Activated effector memory CD4-positive, alpha-beta T cell treated with Interleukin-2 at 50 U/mL for 16 hours (primary cell): ENCODE measurements at places on chromosomes 2 and 18.

DNA sequence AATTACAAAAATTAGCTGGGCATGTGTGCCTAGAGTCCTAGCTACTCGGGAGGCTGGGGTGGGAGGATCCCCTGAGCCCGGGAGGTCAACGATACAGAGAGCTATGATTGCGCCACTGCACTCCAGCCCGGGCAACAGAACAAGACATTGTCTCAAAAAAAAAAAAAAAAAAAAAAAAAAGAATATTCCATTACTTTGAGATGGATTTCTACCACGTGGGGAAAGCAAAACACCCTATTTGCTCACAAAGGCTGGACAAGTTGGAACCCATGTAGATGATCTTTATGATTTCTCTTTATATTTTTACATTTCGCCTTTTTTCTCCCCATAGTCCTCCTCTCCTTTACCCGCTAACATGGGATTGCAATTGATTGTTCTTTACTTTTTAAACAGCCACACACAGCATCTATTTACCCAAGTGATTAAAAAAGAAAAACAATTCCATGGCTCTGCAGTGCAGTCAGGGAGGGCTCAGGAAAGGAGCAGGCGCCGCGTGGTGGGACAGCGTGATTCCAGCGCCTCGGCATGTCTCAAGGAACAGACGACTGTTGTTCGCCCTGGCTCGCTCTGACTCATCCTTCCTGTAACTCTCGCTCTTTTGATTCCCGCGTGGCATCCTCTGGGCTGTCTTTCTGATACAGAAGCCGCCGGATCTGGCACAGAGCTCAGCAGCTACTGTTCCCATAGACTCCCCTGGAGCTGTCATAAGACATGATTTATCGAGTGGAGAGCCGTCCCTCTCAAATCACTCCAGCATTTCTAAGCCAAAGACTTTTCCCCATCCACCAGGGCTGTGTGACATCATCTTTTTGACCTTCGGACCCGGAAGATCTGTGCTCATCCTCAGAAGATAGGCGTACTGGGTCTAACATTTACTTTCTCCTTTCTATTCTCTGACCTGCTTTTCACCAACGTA, 230.4 kb upstream of the AGAP1 start:
- DNase-seq = no peak

DNA sequence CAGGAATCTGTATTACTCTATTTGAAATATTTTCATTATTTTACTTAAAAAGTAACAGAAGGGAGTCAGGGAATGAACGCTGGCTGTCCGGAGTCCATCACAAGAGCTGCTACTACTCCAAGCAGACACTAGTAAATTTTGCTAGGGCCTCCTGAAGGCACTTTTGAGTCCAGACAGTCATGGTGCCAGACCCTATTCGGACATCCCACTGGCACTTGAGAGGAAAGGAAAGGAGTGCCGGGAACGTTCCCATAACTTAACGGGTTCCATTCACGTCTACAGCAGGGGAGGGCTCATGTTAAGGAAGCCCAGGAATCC, 563 bp upstream of the GMCL1 start:
- no peak for DNase-seq

DNA sequence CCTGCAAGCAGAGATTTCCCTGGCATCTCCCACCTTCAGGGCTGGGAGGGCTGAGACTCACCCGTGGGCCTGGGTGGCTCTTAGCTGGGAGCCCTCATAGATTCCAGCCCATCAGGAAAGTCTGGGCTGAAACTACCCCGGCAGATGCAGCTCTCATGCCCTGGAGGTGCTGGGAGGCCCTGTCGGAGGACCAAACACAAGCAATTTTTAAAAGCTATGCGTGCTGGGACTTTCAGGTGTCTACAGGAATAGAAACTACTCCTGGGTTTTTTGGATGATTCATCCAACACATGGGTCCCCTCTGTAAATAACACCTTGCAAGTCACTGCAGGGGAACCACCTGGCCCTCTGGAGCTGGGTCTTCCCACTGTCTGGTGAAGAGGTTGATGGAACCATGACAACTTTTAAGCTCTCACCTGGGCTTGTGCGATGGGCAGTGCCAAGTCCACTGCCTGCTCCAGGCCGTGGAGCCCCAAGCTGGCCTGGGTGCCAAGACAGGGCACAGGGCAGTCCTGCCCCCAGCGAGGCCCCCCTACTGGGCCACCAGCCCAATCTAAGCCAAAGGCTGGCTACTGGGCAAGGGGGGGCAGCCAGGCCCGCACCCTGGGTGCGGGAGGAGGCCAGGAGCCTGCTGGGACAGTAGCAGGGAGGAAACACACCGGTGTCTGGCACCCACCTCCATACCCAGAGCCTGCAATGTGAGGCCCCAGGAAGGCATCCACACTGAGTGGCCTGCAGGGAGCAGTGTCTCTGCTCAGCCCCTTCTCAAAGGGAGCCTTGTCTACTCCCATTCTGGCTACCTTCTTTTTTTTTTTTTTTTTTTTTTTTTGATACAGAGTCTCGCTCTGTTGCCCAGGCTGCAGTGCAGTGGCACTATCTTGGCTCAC, 1.1 kb upstream of the GPR55 start:
- no peak for DNase-seq

GRCh38 chr18:35807811-35808335, 164.6 kb upstream of the RMP24 start:
- DNase-seq = no peak

GRCh38 chr2:70356941-70357683, 55.2 kb upstream of the FAM136A start:
- DNase-seq = no peak

DNA sequence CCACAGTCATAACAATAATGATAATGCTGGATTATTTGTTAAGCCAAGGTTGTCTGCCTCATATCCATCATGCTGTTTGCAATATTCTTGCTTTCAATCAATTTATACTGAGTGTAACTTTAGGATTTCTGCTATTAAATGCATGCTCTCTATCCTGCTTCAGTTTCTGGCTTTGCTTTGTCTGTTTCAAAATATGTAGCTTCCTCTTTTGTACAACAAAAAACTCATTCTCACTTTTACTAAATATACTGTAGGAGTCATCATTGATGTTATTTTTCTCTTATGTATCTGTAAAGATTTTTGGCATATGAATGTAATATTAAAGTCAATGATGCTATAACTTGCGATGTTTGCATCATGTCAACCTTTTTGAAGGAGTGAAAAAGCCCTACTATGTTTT, 149.3 kb downstream of the GPD2 start:
- no peak for DNase-seq

DNA sequence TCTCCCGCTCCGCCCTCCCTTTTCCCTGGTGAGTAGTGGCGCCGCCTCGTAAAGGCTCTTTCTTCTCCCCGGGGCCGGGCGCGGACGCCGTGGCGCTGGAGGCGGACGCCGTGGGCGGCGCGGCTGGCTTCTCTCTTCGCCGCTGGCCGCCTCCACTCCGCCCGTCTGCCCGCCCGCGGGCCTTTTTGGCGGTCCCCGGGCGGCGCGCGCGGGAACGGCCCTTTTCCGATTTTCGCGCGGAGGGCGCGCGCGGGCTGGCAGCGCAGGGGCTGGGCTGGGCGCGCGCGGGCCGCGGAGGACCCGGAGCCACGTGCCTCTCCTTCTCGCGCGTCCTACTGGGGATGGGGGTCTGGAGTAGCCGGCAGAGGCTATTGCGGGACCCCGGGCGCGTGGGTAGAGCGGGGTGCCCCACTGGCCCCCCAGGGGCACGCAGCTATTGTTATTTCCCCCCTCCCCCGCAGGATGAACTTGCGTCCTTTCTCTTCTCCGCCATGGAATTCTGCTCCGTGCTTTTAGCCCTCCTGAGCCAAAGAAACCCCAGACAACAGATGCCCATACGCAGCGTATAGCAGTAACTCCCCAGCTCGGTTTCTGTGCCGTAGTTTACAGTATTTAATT, 472 bp downstream of the SLC20A1 start:
- DNase-seq = peak; percentile 33

GRCh38 chr2:235378246-235378645, 115.6 kb upstream of the AGAP1 start:
- DNase-seq = no peak

DNA sequence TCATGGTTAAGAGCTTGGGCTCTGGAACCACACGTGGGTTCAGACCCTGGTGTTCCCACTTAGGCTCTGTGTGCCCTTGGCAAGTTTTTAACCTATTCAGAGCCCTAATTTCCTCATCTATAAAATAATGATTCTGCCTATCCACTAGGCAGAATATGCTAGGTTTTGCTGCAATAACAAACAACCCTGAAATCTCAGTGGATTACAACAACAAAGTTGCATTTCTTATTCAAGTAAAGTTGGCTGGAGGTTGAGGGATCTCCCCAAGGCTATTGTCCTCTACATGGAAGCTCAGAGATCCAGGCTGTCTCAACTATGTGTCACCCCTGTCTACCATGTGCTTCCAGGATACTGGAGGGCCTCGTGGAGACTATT, 275.4 kb upstream of the SIX2 start:
- DNase-seq = no peak

- no peak for DNase-seq
Measured at GRCh38 chr18:52816121-52816520, 476.1 kb downstream of the DCC start.

- peak; percentile 52 for DNase-seq
Measured at GRCh38 chr2:174748948-174749347, 15.3 kb downstream of the CHRNA1 start.

GRCh38 chr2:201444746-201445465, 6.4 kb downstream of the TRAK2 start:
- no peak for DNase-seq

DNA sequence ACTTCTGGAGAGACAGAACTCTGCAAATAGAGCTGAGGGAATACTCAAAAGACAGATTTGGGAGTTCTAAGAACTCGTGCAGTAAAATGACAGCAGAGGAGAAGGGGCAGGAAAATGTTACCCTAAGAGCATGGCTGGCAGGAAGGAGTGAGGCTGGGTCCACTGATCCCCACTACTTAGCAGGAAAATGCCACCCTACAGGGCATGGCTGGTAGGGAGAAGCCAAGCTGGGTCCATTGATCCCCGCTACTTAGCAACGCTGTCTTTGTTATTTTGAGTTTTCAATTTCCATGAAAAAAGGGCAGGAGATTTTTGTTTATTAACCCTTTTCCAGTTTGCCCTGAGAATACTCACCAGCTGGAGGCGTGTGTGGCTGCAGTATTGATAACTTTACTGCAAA, 100.3 kb upstream of the TMEM200C start:
- DNase-seq = no peak

DNA sequence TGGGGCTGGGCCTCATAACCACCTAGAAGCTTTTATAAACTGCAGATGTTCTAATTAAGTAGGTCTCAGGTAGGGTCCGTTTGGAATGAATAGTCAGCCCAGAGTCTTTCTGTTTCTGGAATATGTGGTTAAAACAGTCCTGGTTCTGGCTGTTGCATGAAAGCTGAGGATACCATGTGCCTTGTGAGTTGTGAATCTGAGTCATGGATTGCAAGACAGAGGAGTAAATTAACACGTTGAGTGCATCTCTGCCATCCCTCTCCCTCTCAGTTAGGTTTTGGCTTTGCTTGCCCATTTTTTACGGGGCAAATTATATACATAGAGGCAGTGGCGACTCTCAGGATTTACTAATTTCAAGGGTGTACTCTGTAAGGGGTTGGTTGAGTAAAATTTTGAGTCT, 59.1 kb downstream of the NCK2 start:
- DNase-seq = no peak

- DNase-seq = no peak
Measured at GRCh38 chr2:142478206-142478605, 347.4 kb upstream of the LRP1B start.

DNA sequence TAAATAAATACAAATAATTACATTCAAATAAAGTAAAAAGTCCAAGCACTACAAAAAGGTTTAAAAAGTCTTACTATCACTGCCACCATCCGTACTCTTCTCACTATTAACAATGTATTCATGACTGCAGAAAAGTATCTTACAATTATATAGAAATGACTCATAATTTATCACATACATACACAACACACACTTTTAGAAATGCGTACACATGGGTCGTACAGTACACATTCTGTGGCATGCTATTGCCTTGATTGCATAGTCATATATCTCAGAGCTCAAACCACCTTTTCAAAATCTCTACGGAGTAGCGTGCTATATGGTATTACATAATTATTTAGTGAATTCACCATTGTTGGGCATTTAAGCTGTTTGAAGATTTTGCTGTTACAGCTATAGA, 41.6 kb upstream of the ANXA4 start:
- DNase-seq = no peak

DNA sequence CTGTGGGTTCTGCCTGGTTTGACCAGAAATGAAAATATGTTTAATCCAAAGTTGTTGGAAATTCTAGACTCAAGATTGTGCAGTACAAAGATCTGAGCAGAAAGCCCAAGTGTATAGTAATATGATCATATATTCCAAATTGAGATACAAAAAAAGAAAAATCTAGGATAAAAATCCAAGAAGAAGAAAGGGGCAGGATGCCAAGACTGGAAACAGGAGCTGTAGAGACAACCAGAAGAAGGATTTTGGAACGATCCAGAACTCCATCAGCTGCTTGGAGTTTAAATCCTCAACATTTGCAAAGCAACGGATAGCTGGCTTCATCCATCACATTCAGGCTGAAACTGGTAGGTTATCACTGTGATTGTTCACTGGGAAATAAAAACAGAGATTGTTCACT, 333.6 kb upstream of the UBE2E3 start:
- DNase-seq = no peak

- no peak for DNase-seq
Measured at GRCh38 chr2:73841912-73842738, 13.4 kb downstream of the STAMBP start.

- DNase-seq = no peak
Measured at GRCh38 chr2:15890936-15891905, 49.1 kb upstream of the MYCN start.

GRCh38 chr2:161379740-161380139, 36.4 kb upstream of the TBR1 start:
- DNase-seq = no peak

DNA sequence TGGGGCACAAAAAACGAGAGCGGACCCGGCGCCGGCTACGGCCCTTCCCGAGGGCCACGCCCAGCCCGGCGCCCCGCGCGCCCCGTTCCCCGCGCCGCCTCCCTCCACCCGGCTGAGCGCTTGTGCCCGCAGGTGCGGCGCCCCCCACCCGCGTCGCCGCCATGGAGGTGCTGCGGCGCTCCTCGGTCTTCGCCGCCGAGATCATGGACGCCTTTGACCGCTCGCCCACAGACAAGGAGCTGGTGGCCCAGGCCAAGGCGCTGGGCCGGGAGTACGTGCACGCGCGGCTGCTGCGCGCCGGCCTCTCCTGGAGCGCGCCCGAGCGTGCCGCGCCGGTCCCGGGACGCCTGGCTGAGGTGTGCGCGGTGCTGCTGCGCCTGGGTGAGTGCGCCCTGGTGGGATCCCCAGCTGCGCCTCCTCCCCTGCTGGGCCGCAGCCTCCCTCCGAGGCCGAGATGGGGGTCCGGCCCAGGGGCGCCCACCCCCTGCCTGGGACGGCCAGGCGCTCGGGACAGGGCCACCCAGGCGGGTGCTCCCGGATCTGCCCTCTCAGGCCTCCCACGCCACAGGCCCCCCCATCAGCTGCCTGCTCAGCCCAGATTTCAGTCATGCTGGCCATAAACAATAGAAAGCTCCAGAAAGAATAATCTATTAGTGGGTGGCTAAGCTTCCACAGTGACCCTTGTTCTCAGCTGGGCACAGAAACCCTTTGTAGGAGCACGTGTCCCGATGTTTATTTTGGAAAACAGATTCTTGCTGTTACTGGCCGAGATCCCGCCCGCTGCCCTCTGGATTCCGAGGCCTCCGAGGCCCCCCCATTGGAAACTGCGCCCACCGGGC, 997 bp downstream of the BOK start:
- DNase-seq = no peak
